RKO (cell line): ENCODE measurements at places on chromosomes 2 and 18.

- DNase-seq = no peak
Observed at GRCh38 chr2:195037045-195037444, 620.0 kb upstream of the SLC39A10 start.

DNA sequence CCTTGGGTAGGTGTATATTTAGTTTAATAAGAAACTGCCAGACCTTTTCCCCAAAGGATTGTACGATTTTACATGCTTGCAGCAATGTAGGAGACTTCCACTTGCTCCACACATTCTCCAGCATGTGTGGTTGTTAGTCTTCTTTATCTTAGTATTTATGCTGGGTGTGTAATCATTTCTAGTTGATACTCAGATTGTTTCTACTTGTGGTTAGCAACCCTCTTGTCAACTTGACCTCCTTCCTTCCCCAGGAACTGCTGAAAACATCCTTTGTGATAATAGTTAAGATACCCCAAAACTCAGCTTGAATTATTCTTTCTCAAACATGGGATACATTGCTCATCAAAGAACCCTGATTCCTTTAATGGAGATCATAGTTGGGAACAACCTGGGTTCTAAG, 37.2 kb upstream of the CYBRD1 start:
- no peak for DNase-seq

DNA sequence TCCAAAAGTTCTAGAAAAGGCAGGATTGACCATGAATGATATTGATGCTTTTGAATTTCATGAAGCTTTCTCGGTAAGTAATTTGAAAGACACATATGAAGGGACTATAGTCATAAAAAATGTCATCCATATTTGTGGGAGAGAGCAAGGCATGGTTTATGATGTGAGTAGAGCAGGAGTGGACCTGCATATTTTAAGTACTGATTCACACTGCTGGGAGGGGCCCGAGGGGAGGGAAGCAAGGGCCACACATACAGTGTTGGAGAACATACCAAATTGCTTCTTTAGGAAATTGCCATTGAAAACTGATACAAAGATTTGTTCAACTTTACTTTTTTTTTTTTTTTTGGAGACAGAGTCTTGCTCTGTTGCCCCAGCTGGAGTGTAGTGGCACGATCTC, 39.4 kb downstream of the HADHB start:
- peak; percentile 6 for DNase-seq

GRCh38 chr2:234772733-234773060, 179.1 kb upstream of the SH3BP4 start:
- DNase-seq = no peak

GRCh38 chr2:28995765-28996750, 15.0 kb downstream of the TOGARAM2 start:
- DNase-seq = no peak

DNA sequence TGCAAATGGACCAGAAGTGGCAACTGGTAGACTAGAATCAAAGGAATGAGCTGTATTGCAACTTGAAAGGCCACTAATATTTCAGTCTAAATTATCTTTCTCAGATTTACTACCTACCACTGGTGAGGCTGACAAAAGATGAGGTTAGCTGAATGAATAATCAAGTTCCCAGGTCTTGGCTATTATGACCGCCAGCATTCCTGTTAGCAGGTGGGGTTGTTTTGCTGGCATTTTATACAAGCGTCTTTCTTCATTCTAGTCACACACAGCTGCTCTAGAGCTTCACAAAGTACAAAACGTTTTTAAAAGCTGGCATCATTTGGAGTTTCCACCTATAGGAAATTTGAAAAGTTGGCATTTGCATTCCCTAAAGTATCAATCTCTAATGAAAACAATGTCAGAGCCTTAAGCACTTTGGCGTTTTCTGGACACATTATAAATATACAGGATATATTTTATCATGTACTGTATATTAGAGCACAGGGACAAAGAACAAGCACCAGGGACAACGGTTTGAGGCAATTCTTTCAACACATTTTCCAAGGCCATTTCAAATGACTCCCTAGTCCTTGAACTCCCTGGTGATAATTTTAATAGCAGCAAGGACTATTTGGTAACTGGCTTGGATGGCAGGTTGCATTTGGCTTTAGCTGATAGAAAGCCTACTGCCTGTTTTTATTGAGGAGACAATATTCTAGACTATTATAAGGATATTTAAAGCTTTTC, 410.2 kb upstream of the CHST9 start:
- DNase-seq = no peak

DNA sequence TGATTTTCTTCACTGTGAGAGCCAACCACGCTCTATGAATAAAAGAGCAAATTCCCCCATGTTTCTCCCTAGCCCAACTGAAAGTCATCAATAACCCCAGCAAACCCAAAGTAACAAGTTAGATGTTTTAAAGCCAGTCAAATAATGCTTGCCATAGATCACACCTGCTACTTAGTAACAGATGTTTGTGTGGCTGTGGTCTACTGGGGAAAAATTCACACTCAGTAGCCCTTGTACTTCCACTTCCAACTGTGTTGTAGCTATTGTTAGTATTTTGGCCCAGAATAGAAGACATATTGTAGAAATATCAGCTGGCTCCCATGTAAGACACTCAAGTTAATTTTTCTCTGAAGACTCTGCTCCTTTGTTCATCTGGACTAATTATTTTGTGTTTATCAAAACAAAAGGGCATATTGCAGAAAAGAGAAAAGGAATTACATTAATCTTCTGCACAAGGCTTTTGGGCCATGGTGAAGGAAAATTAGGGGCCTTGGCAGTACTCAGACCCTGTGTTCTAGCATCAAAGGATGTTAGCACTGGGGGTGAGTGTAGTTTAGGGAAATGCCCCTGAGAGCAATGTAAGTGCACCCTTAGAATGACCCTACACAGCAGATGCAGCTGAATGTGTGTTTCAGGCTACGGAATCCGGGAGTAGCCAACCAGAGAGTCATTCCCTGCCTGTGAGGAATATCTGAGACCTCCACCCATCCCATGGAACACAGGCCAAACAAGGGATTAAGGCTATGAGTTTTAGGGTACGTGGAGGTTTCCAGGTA, 521.9 kb downstream of the EPHA4 start:
- DNase-seq = no peak

GRCh38 chr2:107712857-107713256, 113.8 kb upstream of the RGPD4 start:
- no peak for DNase-seq

- no peak for DNase-seq
Observed at GRCh38 chr2:235848055-235848454, 320.1 kb downstream of the GBX2 start.
